ENCODE measurements at places on chromosomes 1 and 21.

- DNase-seq: no peak
Measured at GRCh38 chr1:28359592-28360239, 9.8 kb upstream of the PHACTR4 start.

DNA sequence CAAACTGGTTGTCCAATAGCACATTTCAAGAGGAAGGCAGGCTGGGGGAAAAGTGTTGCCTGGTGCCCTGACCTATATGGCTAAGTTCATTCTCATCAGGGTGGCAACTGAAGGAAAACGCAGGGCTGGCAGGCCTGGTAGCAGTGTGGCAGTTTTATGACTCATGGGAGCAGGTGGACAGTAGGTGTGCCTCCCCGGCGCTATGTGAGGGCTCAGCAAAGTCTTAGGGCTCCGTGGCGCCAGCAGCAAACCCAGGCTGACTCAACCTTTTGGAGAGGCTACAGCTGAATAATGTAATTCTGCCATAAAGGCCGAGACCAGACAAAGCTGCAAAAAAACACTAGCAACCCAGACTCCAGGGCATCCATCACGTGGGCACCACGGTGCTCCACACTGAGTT is 23.6 kb downstream of the GADD45A start:
- no peak for DNase-seq

DNA sequence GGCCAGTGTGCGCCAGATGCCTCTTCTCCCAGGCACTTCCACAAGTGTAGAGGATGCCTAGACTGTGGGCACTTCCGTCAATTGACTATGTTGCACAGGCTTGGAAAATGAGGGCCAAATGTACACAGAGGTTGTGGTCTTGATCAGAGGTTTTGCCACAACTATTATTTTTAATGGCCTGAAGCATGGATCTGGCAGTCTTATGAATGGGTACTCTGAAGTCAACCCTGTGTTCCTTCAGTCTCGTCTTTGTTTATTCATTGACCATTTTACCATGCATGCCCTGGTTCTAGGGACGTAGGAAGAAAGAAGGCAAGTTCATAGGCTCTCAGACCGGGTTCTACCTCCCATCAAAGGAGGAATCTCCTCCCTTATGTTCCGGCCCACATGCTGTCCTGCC is 329.1 kb downstream of the HHAT start:
- no peak for DNase-seq

DNA sequence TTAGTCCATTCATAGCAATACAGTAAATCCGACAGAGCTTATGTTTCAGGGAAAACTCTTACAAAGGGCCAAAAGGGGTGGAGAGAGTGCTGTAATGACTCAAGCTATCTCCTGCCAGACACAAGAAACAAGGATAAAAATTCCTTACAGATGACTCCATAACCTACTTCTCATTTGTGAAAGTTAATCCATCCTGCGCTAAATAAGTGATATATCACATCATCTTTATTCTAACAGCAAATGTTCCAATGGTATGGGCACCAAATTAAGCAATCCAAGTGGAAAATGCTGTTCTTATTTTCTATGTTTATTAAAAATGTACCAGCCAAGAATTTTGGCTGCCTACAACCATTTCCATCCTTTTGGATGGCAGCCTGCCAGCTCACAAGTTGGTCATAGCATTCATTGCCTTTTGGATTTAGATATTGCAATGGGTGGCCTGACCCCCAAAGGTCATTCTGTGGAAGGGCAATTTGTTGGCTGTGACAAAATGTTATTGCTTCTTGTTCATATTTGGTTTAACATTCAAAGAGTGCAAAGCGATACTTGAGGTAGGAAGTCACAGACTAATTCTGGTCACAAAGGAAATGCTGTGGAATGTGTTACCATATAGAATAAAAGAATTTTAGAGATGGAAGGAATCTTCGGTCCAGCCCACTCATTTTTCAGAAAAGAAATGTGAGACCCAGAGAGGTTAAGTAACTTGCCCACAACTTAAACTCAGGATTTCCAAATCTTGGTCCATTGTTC is 2.8 kb upstream of the ENAH start:
- DNase-seq: no peak

GRCh38 chr1:243253926-243254232 is 1.2 kb downstream of the CEP170 start:
- no peak for DNase-seq

- no peak for DNase-seq
Measured at GRCh38 chr1:33649759-33650158, 177.3 kb downstream of the ZSCAN20 start.

DNA sequence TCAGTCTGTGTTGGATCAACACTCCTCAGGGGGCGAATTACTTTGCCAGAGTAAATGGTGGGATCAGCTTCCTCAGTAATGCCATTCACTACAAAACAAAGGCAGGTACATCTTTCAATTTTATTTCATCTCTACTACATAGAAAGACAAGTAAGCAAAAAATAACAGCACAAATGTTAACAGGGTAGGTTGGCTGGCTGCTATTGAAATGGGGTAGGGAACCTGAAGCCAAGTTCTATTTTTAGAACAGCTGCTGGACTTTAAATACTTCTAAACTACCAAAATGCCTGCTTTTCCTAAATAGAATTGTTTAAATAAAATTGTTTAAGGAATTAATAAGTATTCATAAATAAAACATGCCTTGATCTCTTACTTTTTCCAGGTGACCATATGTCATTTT is 7.3 kb upstream of the NRAS start:
- no peak for DNase-seq

DNA sequence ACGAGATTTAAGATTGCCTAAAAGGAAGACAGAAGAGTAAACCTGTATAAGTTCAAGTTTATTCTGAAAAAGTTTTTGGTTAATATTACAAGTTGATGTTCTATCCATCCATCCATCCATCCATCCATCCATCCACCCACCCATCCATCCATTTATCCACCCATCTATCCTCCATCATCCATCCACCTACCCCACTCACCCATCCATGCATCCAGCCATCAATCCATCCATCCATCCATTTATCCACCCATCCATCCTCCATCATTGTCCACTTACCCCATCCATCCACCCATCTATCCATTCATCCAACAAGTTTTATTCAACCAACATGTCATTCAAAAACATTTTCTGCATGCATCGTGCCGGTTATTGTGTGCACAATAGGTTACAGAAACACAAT is 89.3 kb downstream of the ZBTB18 start:
- no peak for DNase-seq

GRCh38 chr1:85818371-85818770 is 110.1 kb upstream of the ZNHIT6 start:
- DNase-seq: no peak

DNA sequence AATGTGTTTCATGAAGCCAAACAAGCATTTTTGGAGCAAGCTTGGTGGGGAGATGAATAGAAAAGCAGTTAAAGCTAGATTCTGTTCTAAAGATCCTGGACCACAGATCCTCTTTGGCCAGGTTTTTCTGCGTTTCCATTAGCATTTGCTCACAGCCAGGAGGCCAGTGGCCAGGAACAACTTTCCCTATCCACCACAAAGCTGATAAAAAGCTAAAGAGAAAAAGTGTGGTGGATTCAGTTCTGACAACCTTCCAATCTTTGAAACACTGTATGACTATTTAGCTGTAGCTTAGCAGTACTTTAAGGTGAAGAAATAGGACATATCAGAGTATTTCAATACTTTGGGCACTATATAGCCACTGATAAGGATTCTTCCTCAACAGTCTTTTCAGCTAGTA is 3.0 kb upstream of the NEK7 start:
- no peak for DNase-seq

DNA sequence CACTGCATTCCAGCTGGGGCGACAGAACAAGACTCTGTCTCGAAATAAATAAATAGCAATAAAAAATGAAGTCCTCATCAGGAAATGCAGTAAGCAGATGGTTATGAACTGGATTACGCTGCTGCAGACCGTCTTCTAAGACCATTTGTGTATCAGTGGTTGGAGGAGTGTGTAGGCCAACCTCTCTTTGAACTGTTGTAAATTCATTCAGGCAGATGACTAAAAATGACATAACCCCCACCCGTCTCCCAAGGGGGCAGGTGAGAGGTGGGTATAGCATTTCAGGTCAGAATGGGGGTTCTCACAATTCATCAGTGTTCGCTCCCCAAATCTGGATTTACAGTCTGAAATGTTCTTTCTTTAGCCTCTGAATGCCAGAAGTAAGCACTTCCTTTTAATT is 177.3 kb downstream of the KIF26B start:
- no peak for DNase-seq

DNA sequence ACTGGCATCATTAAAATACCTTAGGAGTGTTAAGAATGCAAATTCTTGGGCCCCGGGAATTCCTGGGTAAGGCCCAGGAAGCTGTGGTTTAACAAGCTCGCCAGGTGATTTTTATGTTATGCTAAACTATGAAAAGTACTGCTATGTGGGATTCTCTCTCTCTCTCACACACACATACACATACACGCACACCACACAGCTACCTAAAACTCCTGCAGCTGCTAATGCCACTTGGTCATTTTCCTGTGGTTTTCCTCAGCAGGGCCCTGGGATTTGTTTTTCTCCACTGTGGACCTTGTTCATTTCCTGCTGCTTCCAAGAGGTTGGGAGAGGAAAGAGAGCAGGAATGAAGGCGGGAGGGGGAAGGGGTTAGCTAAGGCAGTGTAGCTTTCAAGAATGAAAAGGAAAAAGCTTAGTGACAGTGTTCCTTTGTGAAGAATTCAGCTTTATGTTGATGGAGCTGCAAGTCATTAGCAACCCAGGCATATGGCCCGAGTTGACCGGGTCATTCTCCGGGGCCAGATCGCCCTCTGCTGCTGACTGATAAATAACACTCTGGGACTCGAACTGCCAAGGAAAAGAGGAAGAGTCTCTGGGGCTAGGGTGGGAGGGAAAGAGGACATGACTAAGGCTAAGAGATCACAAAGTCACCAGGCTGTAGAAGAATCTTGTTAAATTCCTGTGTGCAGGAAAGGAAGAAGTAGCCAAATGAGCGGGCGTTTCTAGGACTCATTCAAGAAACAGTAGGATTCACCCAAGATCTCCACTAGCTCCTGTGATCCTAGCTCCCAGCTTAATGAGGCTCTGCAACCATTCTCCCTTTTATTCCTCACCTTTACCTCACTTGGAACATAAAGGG is 30.5 kb upstream of the LRIG2 start:
- peak; percentile 72 for DNase-seq

- DNase-seq: no peak
Measured at GRCh38 chr1:158113759-158114127, 67.0 kb upstream of the CD1D start.

GRCh38 chr1:183061194-183061593 is 38.0 kb downstream of the LAMC1 start:
- no peak for DNase-seq

DNA sequence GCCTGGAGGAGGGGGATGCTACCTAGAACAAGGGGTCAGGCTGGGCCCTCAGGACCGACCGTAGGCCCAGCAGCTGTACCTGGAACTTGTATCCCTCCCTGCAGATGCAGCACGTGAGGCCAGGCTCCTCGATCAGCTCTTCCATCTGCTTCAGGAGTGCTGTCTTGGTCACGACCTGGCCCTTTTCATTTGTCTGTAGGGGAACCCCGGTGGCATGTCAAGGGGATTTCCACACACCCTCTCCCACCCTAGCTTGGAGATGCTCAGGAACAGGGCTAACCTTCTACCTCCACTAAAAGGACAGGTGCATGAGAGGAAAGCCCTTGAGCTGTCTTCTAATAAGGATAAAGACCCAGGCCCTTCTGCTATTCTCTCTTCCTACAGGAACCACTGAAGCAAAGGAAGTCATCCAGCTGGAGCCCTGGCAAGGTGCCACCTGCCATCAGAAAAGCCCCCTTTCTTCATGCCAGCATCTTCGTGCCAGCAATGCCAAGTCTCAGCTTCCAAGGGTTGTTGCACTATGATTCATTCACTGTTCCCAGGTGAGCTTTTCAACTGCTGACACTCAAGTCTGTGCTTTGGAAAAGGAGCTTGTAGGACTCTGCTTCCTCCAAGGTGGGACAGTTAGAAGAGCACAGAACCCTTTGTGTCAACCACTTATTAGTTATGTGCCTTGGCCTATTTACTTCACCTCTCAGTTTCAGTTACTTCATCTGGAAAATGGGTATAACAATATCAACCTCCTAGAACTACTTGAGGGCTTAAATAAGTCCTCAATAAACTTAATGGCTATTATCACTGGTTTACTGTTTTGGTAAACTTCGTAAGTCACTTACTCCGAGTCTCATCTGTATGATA is 122.1 kb downstream of the UBR4 start:
- DNase-seq: no peak

GRCh38 chr1:93614541-93614940 is 67.1 kb downstream of the BCAR3 start:
- no peak for DNase-seq

DNA sequence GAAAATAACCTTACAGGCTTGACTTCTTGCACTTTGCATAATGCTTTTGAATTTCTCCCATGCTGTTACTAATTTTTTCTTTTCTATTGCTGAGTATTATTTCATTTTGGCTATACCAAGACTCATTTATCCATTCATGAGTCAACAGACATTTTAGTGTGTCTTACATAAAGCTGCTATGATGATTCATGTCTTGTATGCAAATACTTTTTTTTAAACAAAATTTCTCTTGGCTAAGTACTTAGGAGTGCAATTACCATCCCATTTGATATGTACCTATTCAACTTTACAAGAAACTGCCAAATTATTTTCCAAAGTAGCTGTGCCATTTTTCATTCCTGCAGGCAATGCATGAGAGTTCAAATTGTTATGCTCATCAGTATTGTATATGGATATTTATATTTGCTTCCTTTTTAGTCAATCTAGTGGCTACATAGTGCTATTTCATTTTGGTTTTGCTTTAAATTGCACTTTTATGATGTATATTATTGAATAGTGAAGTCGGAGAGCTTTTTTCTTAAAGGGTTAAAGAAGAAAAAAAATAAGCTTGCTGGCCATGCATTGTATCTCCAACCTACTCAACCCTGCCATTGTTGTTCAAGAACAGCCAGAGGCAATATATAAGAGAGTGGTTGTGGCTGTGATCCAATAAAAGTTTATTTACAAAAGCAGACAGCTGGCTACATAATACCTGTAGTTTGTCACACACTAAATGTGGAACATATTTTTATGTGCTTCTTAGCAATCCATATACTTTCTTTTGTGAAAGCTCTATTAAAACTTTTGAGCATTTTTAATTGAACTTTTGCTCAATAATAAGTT is 862.8 kb downstream of the KCNT2 start:
- no peak for DNase-seq

DNA sequence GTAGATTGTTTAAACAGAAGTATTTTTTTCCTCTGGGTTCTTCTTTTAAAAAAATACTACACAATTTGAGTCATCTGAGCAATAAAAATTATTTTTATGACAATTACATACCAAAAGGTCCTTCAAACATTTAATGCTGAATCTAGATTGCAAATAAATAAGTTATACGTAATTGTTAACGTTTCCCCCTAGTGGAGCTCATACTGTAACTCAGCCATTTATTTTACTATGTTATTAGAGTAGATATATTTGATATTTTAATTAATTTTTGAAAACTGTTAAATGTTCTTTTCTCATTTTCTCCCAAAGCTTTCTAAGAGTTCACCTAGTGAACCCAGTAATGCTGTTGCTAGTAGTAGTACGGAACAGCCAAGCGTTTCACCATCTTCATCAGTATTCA is 33.5 kb downstream of the ZMYM1 start:
- DNase-seq: no peak

- no peak for DNase-seq
Measured at GRCh38 chr1:186799689-186800054, 29.1 kb upstream of the PLA2G4A start.

Data from GF-D8 (cell line).